ENCODE measurements at places on chromosomes 11 and 22. TPM values are rescaled to one million over a fixed set of nuclear protein-coding genes. Genes with fewer than 3 reads are reported as not detected.

The SYNGR1 gene
- total RNA-seq: 24.0 TPM

The SCGB1D2 gene
- not detected for total RNA-seq

DNA sequence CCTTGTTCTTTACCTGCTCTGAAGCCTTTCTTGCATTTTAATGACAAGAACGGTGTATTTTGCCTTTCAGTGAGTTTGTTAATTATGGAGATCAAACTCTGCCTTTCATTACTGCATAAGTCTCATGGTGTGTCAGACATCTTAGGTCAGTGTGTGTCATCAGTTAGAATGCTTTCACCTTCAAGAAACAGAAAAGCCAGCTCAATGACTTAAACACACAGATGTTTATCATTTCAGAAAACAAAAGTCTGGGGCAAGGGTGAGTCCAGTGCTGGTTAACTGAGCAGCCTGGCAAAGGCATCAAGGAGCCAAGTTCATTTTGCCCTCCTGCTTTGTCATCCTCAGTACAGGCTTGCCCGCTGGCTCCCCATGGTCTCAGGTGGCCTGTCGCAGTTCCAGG, 54.5 kb downstream of the PACS1 start:
- DNase-seq: no peak

GRCh38 chr11:45500451-45500850, 165.0 kb downstream of the CHST1 start:
- no peak for DNase-seq

The DEUP1 gene
- total RNA-seq: not detected

DNA sequence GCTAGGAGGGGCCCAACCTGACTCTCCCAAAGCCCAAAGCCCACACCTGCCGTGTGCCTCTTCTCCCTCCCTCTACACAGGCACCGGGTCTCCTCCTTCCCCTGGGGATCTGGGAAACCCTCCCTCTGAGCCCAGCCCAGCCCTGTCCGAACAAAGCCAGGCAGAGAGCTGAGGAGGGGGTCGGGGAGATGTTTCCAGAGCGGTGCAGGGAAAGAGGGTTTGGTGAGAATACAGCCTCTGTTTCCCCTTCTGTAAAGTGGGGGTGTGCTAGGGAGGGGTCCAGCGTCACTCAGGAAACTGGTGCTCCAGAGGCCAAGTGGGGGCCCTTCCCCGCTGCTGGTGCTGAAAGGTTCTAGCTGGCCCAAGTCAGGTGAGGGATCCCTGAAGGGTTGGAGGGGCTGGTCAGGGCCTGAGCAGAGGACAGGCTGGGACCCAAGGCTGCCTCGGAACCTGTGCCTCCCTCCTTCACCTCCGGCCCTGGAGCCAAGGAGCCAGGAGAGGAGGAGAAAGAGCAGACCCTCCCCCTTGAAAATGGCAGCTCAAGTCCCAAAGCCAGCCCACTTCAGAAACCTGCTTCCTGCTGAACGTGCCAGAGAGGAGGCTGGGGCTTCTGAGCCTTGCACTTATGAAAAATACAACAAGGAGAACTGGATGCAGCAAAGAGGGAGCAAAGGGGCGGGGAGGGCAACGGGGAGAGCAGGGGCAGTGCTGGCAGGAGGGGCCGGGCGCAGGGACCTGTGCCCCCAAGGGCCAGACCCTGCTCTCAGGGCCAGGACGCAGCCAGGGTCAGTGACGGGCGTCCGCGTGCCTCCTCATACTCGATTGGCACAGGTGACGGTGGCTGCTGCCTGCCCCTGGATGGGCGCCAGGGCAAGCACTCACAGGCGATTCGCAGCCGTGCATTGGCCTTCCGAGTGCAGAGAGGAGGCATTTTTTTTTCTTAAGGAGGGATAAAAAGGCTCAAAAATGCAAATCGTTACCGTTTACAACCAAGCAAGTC, 43.2 kb downstream of the MACROD1 start:
- DNase-seq: no peak

DNA sequence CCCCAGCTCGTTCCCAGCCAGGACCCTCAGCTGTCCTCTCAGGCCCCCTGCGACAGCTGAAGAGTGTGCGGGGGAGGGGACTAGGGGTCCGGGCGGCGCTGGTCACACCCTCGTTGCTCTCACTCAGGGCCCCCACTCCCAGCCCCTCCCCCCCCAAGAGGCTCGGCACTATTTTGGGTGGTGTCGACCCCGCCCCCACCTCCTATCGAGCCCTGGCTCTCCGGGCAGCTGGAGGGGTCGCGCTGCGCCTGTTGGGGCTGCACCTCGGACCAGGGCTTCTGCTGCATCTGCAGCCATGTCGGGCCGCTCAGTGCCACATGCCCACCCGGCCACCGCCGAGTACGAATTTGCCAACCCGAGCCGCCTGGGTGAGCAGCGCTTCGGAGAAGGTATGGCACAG, at the start of gene HSPB2:
HSPB2 (plus strand) TSS at position 200 of the 400 bp plus-strand sequence; CDS start at position 296, 96 bp downstream.
- DNase-seq: no peak

GRCh38 chr22:47337161-47337621, 574.7 kb downstream of the TBC1D22A start:
- DNase-seq: no peak
